ENCODE measurements at places on chromosomes 3 and 15. TPM values are rescaled to one million over a fixed set of nuclear protein-coding genes. Genes with fewer than 3 reads are reported as not detected.

DNA sequence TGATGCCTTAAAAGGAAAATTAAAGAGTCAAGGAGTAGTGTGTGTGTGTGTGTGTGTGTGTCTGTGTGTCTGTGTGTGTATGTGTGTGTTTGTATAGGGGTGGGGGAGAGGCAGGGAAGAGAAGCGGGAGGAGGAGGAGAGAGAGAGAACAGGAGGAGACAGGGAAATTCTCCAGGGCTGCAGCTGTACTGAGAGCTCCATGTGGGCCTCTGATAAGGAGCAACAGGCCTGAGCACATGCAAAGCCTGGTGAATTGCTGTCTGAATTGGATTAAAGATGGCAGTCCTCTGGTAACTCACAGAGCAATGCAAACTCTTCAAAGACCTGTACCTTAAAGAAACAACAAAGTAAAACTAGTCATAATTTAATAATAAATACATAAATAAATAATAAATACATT lies 70.6 kb downstream of the SEMA6D start:
- no peaks in the 10 kb centered on the region for H3K27me3 ChIP-seq
- H3K27ac ChIP-seq = no peak overlapping the region
- DNase-seq = no peak
- no peaks in the 10 kb centered on the region for H3K4me1 ChIP-seq
- no peaks in the 10 kb centered on the region for H3K36me3 ChIP-seq

ACAP2 gene
- 70.3 TPM for total RNA-seq

DNA sequence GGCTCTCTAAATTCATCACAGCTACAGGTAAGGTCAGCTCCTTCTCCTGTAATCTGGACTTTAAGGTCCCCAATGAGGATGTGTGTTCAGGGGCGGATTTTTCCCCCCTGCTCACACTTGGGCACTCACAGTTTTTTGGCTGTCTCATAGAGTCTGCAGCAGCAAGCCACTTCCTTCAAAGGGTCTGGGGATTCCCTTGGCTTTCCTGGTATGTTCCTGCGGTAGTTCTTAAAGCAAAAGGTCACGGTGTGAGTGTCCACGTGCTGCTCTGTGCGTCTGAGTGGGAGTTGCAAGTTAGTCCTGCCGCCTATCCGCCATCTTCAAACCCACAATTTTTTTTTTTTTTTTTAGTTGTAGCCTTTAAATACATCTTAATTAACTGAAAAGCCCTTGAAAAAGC lies 15.4 kb upstream of the CFAP20DC start:
- H3K36me3 ChIP-seq = no peaks in the 10 kb centered on the region
- no peak for DNase-seq
- no peak overlapping the region for H3K4me3 ChIP-seq
- H3K27me3 ChIP-seq = peaks cover 2% of the 10 kb centered on the region
- no peaks in the 10 kb centered on the region for H3K4me1 ChIP-seq

DNA sequence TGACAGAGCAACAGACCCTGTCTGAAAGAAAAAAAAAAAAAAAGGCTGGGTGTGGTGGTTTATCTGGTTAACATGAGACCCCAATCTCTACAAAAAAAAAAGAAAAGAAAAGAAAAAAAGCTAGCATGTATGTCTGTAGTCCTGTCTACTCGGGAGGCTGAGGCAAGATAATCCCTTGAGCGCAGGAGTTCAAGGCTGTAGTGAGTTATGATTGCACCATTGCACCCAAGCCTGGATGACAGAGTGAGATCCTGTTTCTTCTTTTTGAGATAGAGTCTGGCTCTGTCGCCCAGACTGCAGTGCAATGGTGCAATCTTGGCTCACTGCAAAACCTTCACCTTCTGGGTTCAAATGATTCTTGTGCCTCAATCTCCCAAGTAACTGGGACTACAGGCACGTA lies 8.4 kb upstream of the DHX30 start:
- H3K27me3 ChIP-seq = no peaks in the 10 kb centered on the region
- no peaks in the 10 kb centered on the region for H3K4me1 ChIP-seq
- H3K27ac ChIP-seq = no peak overlapping the region
- DNase-seq = no peak
- H3K36me3 ChIP-seq = no peaks in the 10 kb centered on the region

DNA sequence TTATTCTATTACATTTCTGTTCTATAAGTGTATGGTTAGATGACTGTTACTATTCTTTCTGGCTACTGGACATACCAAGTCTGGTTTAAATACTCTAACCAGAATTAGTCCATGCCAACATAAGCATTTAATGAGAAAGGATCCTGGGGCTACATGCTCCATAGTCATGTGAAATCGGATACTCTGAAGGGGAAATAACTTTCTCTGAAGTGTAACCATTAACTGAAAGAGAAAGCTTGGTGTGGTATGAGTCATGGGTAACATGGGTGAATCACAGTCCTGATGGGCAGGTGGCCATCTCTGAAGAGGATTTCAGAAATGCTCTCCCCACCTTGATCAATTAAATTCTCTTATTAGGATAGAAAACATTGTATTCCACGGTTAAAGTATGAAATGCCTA lies 69.4 kb downstream of the FHIT start:
- H3K4me3 ChIP-seq = no peak overlapping the region
- no peaks in the 10 kb centered on the region for H3K4me1 ChIP-seq
- H3K36me3 ChIP-seq = no peaks in the 10 kb centered on the region
- no peak overlapping the region for H3K27ac ChIP-seq

GMNC gene
- not detected for total RNA-seq

- no peak overlapping the region for H3K4me3 ChIP-seq
- no peaks in the 10 kb centered on the region for H3K4me1 ChIP-seq
- H3K27me3 ChIP-seq = no peaks in the 10 kb centered on the region
- DNase-seq = no peak
- no peaks in the 10 kb centered on the region for H3K36me3 ChIP-seq
- no peak overlapping the region for H3K27ac ChIP-seq
Measured at GRCh38 chr3:36511791-36512486, 131.6 kb downstream of the STAC start.

FOXB1 gene
- not detected for total RNA-seq

- H3K27ac ChIP-seq = no peak overlapping the region
- no peak for DNase-seq
- peaks cover 4% of the 10 kb centered on the region for H3K36me3 ChIP-seq
Measured at GRCh38 chr3:23916152-23916885, 471 bp downstream of the NKIRAS1 start.

CCDC66 gene
- 27.1 TPM for total RNA-seq

CTXND1 gene
- not detected for total RNA-seq

DNA sequence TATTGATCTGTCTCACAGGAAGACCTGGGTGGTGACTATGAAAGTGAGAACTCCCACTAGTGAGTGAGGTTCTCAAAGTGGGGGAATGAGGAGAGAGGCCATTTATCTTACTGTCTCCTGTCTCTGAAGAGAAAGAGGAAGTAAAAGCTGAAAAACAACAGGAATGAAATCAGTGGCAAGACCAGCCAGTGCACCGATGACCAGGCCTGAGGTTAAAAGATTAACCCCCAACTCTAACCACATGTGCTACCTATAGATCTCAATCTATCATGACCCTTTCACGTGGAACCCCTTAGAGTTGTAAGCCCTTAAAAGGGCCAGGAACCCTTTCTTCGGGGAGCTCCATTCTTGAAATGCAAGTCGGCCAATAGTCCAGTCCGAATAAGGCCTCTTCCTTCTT lies 239.3 kb upstream of the CNTN6 start:
- H3K4me3 ChIP-seq = no peak overlapping the region
- H3K27me3 ChIP-seq = no peaks in the 10 kb centered on the region
- H3K4me1 ChIP-seq = no peaks in the 10 kb centered on the region
- H3K36me3 ChIP-seq = no peaks in the 10 kb centered on the region
- no peak for DNase-seq
- H3K27ac ChIP-seq = no peak overlapping the region

GRCh38 chr15:101558221-101558941 lies 68.9 kb upstream of the PCSK6 start:
- H3K36me3 ChIP-seq = no peaks in the 10 kb centered on the region
- H3K27me3 ChIP-seq = no peaks in the 10 kb centered on the region
- H3K4me1 ChIP-seq = no peaks in the 10 kb centered on the region

GRCh38 chr3:193932136-193932535 lies 203.8 kb upstream of the HES1 start:
- H3K4me3 ChIP-seq = no peak overlapping the region
- H3K4me1 ChIP-seq = no peaks in the 10 kb centered on the region
- H3K27ac ChIP-seq = no peak overlapping the region
- no peaks in the 10 kb centered on the region for H3K36me3 ChIP-seq
- DNase-seq = no peak

DNA sequence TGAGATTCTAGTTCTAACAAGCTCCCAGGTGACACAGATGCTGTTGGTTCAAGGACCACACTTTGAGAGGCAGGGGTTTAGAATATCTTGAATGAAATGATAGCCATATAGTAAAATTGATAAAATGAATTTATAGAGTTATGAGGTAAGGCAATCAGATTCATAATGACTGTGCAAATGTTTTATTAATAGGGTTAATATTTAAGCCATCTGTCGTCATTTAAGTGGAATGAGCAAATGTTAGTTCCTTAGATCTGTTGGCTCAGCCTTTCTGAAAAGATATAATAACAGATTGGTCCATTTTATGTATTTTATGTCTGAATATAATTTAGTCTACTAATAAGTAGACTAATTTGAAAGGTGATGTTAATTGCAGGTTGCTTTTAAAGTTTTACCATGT lies 12.9 kb downstream of the REC114 start:
- H3K27ac ChIP-seq = no peak overlapping the region
- no peak for DNase-seq
- H3K4me3 ChIP-seq = no peak overlapping the region

DNA sequence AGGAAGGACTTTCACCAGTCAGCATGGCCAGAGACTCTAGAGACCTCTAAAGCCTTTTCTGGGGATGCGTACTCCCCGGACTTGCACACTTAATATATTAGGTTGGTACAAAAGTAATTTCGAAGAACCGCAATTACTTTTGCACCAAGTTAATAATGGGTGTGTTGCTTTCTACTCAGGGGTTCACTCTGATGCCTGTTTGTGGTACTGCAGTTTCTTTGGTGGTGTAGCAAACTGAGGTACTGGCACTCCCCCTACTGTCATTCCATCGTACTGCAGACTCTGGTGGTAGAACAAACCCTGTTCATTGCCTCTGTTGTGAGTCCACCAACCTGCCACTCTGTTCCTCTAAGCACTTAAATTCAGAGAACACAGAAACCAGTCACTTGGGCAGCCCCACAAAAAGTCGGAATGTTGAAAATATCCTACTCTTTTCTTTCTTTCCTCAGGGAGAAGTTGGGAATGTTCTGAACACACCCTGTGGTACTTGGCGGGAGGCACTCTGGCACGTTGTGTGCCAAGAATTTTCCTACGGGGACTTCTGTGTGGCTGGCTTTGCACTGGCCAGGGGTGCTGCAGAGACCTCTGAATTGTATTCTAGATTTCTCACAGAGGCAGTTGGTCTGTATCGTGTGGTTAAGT lies 46.3 kb downstream of the GABRG3 start:
- H3K27ac ChIP-seq = no peak overlapping the region
- no peak for DNase-seq
- H3K36me3 ChIP-seq = no peaks in the 10 kb centered on the region
- H3K4me1 ChIP-seq = no peaks in the 10 kb centered on the region
- H3K4me3 ChIP-seq = no peak overlapping the region

GRCh38 chr15:99052205-99052604 lies 44.6 kb upstream of the PGPEP1L start:
- H3K4me1 ChIP-seq = no peaks in the 10 kb centered on the region
- no peaks in the 10 kb centered on the region for H3K36me3 ChIP-seq
- no peak overlapping the region for H3K27ac ChIP-seq
- H3K27me3 ChIP-seq = no peaks in the 10 kb centered on the region
- no peak for DNase-seq
- no peak overlapping the region for H3K4me3 ChIP-seq

GRCh38 chr15:68812069-68812468 lies 8.6 kb downstream of the ANP32A start:
- H3K36me3 ChIP-seq = no peaks in the 10 kb centered on the region
- H3K27me3 ChIP-seq = no peaks in the 10 kb centered on the region
- no peak overlapping the region for H3K4me3 ChIP-seq
- DNase-seq = no peak
- H3K27ac ChIP-seq = no peak overlapping the region
